ENCODE measurements at places on chromosomes 3 and 15.

GRCh38 chr15:47218295-47218694 lies 499.0 kb upstream of the SEMA6D start:
- DNase-seq = no peak

- DNase-seq = no peak
These were observed 1.4 kb downstream of the NDUFB4 start for GRCh38 chr3:120597445-120598049.

DNA sequence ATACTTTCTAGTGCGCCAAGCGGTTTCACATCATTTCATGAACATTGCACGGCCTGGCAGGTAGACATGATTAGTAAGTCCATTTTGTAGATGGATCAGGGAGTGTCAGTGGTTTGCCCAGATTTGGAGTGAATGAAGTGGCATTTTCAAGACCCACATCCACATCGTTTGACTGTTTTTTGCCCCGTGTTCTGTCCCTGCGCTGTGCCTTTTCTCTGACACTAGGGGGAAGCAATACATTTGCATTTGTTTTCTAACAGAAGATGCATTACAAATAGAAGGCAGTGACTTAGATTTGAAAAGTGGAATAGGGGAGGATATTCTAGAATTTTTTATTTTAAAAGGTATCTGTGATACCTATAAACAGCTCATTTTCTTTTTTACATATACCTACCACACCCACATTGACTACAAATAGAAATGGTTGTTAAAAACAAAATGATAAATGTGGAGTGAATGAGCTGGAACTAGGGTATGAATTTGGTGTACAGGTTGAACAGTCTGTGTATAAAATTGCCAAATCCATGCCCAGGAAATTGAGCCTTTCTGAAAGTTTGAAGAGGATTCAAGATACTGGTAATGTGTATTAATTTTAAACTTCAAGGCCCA lies 98.0 kb downstream of the USP13 start:
- DNase-seq = no peak

- no peak for DNase-seq
These were observed 219.0 kb downstream of the ITPR1 start for GRCh38 chr3:4712109-4712508.

DNA sequence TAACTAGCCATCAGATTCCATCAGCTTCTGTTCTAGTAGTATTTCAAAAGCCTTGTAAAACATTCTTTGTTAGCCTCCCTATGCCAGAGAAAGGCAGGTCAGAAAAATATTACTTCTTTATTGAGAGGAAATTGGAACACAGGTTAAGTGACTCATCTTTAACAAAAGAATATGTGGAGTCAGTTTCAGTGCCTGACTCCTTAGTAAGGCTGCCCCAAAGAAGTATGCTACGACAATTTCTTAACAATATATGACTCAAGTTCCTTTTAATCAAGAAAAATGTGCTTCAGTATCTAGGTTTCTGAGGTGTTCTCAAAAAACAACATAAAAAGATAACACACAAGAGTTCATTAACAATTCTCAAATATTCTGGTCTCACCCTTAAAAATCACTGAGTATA lies 139.2 kb downstream of the VPS13C start:
- DNase-seq = no peak

- no peak for DNase-seq
These were observed 1174.7 kb downstream of the ZPLD1 start for GRCh38 chr3:103609472-103609871.

GRCh38 chr15:83813682-83814081 lies 159.8 kb downstream of the ADAMTSL3 start:
- no peak for DNase-seq

DNA sequence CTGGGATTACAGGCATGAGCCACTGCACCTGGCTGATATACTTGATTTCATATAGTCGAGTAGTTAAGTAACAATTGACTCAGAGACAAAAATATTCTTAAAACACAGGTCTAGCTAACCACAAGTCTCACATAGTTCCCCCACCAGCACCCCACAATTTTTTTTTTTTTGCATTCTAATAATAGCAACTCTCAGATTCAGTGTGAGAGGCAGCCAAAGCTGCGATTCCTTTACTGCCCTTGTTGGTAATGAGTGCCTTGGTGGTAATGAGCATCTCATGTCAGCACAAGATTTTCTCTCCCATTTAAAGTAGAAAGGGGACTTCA lies 72.5 kb downstream of the WWTR1 start:
- DNase-seq = no peak

DNA sequence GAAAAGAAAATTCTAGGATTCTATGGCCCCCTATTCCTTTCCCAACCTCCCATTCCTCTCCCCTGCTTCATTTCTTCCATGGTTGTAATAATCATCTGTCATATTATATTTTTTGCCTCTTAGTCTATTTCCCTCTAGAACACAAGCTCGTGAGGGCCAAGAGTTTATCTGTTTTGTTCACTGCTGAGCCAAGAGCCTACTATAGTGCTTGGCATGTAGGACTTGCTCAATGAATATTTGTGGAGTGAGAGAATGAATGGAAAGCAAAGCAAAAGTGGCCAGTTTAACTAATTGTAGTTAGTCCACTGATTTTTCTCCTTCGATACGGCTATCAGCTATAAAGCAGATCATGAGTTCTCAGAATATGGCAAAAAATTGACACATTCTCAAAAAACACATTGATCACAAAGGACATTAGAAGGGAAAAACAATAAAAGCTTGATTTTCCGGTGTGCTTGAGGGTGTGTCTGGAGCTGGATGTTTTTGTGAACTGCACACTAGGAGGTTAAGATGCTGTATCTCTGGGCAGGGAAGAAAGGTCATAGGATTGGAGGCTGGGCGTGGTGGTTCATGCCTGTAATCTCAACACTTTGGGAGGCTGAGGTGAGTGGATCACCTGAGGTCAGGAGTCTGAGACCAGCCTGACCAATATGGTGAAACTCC lies 25.0 kb upstream of the CTSH start:
- no peak for DNase-seq

DNA sequence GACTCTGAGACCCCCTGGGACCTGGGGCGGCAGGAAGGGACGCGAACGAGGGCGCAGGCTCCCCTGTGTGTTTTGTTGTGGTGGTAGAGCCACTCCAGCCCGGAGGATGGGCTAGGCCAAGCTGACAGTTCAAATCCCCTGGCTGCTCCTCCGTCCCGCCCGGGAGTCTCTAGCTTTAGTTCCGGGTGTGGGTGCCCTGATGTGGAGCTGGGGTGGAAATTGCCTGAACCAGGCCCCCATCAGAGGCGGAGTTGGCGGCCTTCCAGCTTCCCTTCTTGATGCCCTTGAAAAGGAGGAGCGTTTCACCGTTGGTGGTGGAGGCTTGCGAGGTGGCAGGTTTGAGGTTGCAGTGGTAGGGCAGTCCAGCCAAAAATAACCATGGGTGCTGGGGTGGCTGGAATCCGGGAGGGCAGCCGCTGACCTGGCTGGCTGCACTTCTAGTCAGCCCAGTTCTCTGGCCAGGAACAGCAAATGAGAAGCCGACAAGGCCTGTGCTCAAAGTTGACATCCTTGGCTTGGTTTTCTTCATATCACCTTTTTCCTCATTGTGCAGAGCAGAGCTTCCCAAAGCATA lies 817 bp downstream of the CLK3 start:
- peak; percentile 38 for DNase-seq

DNA sequence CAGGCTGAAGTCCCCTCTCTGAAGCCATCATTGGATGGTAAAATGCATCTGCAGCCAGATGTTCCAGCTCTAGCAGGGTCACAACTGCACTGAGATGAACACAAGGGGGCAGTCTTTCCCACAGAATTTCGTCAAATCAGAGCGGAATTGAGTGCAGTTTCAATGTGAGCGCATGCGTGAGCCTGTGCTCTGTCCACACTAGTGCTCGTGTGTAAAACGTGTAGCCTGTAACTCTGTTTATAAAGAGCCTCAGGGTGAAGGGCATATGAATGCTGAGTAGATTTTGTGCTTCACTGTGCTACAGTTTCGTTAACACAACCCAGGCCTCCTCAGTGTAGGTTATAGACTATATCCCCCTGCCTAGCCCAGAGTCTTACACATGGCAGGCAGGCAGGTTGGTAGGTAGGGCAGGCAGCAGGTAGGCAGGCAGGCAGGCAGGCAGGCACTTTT lies 92.7 kb upstream of the GOLGA6L4 start:
- DNase-seq = peak; percentile 75

GRCh38 chr15:84772031-84772430 lies 23.6 kb downstream of the ZNF592 start:
- DNase-seq = no peak

DNA sequence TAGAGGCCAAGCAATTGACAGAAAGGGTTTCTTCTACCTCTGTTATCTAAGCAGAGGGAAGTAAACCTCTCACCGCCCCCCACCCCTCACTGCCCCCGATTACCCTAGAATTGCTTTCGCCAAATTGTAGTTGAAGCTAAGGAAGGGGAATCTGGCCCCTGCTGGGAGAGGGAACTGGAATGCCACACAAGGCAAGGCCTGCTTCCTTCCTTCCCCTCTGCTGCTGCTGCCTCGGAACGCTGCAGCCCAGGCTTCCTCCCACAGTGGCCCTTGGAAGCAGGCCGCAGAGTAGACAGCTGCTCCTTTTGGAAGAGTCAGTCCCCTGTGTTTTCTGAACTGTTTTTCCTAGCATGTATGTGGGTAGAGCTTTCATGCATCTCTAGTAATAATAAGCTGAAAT lies 21.6 kb downstream of the RLBP1 start:
- DNase-seq = no peak

- DNase-seq = no peak
These were observed 66.9 kb downstream of the KLF13 start for GRCh38 chr15:31393444-31394091.

GRCh38 chr3:33874815-33875214 lies 76.4 kb downstream of the PDCD6IP start:
- no peak for DNase-seq

DNA sequence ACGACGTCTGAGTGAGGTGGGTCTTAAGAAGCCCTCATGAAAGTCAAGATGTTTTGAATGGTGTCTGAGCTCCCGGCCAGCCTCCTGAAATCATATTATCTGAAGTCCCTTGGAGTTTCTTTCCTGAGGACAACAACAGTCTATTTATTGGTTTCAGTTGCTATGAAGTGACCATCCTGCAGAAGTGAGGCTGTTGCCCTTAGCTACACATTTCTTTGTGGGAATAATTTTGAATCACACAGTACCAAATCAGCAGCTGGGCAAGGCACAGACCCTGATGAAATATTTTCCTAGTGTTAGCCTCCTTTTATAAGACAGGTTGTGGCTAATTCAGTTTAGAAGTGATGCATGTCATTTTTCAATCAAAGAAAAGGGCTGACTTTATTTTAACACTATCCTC lies 220.7 kb upstream of the AZI2 start:
- DNase-seq = no peak

- no peak for DNase-seq
These were observed 50.5 kb upstream of the KCNMB2 start for GRCh38 chr3:178485756-178486155.

DNA sequence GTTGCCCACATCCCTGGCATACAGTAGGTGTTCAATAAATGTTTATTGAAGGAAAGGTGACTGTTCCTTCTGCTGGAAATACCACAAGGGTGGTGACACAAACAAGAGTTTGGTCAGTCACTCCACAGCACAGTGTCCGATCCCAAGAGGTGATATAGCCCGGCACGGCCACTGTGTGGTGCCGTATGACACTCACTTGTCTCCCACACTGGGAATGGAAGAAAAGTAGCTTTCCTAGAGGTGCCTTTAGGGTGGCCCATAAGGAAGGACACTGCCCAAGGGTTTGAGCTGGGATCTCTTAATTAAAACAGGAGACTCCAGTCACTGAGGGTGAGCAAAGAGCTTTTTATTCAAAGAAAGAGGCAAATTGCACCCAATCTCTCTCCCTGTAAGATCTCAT lies 40.5 kb downstream of the TGM4 start:
- DNase-seq = no peak

DNA sequence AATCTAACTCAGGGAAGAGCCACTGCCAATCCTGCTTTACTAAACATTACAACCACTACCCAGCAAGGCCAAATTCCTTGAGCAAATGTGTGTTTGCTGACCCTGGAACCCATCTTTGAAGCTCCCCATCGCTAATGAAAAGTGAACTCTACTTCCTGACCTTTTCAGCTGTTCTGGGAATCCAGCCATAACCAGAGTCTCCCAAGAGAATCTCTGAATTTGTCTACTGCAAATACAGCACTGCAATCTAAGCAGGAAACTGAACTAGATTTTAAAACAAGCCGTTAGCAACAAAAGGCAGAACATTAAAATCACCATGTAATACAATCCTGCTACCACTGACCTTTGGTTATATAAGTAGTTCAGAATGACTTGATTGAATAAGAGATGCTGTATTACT lies 309.2 kb downstream of the MAGI1 start:
- no peak for DNase-seq

GRCh38 chr3:152328841-152329240 lies 60.1 kb downstream of the MBNL1 start:
- DNase-seq = no peak

GRCh38 chr3:135706758-135707375 lies 258.7 kb upstream of the PPP2R3A start:
- DNase-seq = no peak

- no peak for DNase-seq
These were observed 37.3 kb upstream of the LEKR1 start for GRCh38 chr3:156788846-156789245.

- DNase-seq = peak; percentile 96
These were observed at the start of gene RPLP1 for GRCh38 chr15:69452692-69453521. TSS of gene RPLP1 (plus strand) at chr15:69452818. CDS start at chr15:69452949, 131 bp downstream.

DNA sequence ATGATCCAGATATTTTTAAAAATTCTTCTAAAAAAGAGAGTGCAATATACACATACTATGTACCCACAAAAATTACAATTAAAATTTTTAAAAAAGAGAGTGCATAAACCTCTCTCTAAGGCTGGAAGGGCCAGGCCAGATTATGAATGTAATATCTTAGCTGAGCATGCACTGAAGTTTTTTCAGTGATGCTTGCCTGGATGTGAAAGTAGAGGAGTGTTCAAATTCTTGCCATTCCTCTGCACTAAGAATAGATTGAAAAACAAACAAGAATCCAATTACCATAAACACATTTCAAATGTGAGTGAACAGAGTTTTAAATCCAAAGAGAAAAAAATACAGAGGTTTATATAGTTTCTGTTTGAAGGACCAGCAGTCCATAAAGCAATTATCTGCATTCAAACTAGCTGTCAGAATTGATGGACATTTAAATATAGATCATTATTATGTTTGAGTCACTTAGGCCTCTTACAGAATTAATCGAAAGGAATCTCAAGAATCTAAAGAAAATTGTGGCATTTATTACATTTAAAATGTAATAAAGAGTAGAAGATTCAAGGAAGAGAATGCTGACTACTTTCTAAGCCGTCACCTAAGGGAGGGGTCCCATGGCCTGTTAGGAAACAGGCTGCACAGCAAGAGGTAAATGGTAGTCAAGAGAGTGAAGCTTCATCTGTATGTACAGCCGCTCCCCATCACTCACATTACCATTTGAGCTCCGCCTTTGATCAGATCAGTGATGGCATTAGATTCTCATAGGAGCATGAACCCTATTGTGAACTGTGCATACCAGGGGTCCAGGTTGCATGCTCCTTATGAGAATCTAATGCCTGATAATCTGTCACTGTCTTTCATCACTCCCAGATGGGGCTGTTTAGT lies 159.3 kb upstream of the MDFIC2 start:
- no peak for DNase-seq

DNA sequence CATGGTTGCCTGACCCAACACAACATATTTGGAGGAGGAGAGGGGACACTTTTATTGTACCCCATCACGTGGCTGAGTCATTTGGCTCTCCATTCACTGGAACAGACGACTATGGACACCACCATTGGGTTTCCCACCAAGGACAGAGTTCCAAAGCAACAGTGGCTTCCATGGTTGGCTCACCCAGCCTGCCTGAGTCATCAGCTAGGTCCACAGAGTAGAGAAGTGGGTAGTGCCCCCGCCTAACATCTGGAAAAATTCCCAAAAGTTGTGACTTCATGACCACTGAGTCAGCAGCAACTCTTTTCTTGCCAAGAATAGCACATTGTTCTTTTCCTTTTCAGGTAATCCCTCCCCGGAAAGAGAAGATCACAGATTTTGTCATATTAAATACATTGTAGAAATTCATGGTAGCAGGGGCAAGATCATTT lies 3.0 kb upstream of the PPP1R2 start:
- no peak for DNase-seq

Measured in stimulated activated naive CD8-positive, alpha-beta T cell treated with anti-CD3 and anti-CD28 coated beads, Interleukin-15, amount 100 ng/mL, for 72 hours (primary cell).